NCI-H460 (cell line): ENCODE measurements at places on chromosomes 4 and X. TPM values are rescaled to one million over a fixed set of nuclear protein-coding genes. Genes with fewer than 3 reads are reported as not detected.

- DNase-seq: no peak
Measured at GRCh38 chrX:32998776-32999175, 212.6 kb downstream of the DMD start.

GRCh38 chr4:117996891-117997290 lies 37.4 kb upstream of the NDST3 start:
- DNase-seq: no peak

DNA sequence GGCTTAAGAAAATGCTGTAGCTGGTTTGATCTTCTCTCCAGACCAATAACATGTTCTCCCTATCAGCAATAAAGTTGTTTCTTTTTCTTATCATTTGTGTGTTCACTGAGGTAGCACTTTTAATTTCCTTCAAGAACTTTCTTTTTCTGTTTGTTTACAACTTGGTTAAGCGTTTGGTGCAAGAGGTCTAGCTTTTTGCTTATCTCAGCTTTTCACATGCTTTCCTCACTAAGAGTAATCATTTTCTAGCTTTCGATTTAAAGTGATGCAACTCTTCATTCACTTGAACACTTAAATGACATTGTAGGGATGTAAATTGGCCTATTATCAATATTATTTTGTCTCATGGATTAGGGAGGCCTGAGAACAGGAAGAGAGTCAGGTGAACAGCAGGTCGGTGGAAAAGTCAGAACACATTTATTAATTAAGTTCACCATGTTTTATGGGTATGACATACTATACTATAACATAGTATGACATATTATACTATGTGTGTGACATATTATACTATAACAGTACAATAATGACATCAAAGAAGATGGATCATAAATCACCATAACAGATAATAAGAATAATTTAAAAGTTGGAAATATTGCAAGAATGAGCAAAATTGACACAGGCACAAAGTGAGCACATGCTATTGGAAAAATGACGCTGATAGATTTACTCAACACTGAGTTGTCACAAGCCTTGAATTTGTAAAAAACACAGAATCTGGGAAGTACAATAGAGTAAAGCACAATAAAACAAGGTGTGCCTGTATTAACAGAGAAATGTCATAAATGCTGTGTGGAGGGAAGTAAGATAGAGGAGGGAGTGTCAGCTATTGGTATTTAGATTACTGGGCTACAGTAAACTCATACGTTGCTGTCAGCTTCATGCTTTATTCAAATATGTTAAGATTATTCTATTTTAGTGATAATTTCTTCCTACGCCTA lies 218.6 kb upstream of the SLC7A11 start:
- DNase-seq: no peak

GRCh38 chr4:183967266-183967665 lies 62.2 kb downstream of the STOX2 start:
- no peak for DNase-seq

GRCh38 chr4:136927172-136927571 lies 605.1 kb downstream of the PCDH18 start:
- DNase-seq: no peak

- no peak for DNase-seq
Measured at GRCh38 chr4:38609614-38610013, 54.4 kb upstream of the KLF3 start.

GRCh38 chrX:95893636-95894035 lies 791.0 kb upstream of the DIAPH2 start:
- no peak for DNase-seq

Gene FAM47E
- total RNA-seq: 0.30 and 0.78 TPM in 2 replicates

Gene DDX60
- 4.1 and 5.3 TPM in 2 replicates for total RNA-seq
